ENCODE measurements at places on chromosomes 7 and 10.

GRCh38 chr10:17453373-17454091 is 863 bp downstream of the ST8SIA6 start:
- DNase-seq: no peak

GRCh38 chr7:154841731-154842331 is 161.1 kb downstream of the PAXIP1 start:
- DNase-seq: no peak

DNA sequence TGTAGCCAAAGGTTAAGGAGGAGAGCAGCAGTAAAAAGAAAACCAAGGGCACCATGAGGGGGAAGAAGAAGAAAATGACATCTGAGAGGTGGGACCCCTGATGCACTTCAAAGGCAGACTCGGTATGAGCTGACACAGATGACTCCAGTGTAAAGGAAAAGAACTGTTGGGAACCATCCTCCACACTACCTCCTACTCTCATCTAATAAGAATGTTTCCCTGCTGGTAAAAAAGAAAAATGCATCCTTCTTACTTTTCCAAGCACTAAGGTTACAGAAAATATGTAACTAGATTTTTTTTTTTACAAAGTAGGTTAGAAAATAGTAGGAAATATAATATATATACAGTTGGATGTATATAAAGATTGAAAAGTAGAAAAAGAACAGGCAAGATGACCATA is 16.9 kb downstream of the TAS2R41 start:
- DNase-seq: no peak

GRCh38 chr10:5434017-5434753 is 21.8 kb downstream of the NET1 start:
- no peak for DNase-seq

GRCh38 chr7:32264702-32265284 is 194.6 kb upstream of the PDE1C start:
- no peak for DNase-seq

Data from gastrocnemius medialis (tissue), 4 donors.